ENCODE measurements at places on chromosomes 1 and 21.
A peak's percentile ranks its signal among the peaks of the same experiment; 100 is the strongest.

DNA sequence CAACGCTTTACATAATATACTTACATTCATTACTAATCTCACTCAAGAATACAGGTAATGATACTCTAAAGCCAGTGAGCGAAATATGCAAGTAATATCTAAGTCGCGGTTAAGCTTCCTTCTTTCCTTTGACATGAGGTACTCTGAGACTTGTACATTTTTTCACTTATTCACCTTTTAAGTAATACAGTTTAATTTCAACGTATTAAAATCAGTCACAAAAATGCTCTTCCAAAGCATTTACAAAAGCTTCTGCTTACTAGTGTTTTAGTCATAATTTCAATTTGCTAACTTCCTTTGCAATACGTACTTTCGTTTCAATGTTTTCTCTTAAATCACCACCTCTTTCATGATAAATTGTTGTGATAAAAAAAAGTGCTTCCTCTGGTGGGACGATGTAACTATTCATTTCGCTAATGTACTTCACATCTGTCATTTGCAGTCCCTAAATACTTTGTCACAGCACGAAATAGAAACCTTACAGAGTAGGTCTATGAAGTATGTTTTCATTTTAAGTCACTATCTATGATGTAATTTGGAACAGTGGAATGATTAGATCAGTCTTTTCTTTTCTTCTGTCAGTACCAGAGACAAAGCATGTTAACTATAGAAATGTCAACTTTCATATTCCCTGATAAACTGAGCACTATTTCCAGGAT lies 34.0 kb upstream of the ADGRL4 start:
- no peak for DNase-seq

DNA sequence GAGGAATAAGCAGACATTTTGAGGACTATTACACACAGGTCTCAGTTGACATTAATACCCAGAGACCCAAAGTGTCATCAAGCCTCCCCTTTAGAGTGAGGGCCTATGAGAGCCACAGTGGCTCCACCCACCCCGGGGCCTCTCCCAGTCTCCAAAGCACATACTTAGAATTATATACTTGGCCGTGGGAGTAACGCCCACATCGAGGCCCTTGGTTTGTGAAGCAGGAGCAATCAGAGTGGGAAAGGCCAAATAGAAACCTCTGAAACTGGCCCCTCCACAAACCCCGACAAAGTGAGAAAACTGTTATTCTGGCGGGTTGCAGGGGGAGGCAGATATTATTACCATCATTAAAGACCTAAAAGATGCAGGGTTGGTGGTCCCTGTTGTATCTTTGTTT lies 7.0 kb upstream of the DESI2 start:
- DNase-seq = no peak

DNA sequence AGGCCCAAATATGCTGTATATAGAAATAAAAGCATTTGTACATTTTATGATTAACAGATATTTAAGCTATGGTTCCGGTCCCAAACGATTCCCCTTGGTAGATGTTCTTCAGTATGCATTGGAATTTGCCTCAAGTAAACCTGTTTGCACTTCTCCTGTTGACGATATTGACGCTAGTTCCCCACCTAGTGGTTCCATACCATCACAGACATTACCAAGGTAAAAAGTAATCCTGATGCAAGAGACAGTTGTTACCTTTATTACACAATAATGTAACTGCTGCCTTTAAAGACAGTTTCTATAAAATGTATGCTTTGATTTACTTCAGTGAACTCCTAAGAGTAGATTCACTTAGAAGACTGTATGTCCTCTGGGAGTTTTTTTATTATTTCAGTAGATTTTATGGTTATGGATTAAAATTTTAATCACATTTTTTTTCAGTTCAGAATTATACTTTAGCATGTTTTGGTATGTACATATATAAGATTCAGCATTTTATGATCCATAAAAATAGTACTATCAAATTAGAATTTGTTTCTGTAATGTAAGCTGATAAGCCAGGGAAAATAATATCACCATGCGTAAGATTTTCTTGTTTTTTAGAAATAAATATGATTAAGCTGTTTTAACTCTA lies 96.5 kb downstream of the USP25 start:
- DNase-seq = peak; percentile 49

GRCh38 chr1:225934711-225935110 lies 6.3 kb downstream of the LEFTY2 start:
- DNase-seq = no peak

GRCh38 chr1:6614929-6615785 lies 1.6 kb downstream of the PHF13 start:
- no peak for DNase-seq

DNA sequence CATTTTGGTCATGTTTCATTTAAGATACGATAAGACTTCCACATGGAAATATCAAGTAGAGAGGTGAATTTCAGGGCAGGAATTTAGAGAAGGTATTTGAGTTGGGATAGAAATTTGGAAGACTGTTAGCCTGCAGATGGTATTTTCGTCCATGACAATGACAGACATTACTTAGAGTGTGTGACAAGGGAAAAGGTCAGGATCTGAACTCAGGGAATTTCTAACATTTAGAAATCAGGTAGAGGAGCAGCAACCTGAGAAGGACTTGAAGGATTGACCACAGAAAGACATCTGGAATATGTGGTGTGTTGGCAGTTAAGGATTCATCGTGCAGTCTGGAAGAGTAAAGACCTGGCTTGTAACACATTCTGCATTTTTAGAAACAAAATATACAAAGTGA lies 57.9 kb downstream of the RABGAP1L start:
- no peak for DNase-seq

DNA sequence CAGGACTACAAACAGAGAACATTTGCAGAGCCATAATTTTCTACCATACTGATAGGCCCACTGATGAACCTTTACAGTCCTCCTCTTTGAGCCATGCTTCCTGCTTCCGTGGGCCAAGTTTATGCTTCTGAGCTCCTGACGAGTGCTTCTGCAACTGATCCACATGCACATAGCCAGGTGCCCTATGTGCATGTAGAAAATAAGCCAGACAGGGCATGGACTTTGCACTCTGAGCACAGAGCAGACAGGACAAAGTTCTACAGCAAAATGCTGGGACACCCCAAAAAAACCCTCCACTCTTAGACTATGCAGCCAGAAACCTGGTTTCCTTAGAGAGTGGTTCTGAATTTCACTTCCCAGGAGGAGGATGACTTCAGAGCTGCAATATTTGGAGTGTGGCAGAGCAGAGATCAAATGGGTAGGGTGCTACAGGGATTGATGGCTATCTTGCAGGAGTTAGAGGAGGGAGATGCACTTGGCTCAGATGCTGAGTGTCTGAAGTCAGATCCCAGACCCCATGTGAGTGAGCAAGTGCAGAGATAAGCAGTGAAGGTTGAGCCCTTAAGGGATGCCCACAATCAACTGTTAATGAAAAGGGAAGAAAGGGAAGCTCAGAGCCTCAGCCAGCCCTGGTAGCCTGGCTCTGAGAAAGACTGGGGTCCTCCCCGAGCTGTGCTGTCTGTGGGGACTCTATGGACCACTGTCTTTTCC lies 230.9 kb downstream of the DUSP10 start:
- no peak for DNase-seq

DNA sequence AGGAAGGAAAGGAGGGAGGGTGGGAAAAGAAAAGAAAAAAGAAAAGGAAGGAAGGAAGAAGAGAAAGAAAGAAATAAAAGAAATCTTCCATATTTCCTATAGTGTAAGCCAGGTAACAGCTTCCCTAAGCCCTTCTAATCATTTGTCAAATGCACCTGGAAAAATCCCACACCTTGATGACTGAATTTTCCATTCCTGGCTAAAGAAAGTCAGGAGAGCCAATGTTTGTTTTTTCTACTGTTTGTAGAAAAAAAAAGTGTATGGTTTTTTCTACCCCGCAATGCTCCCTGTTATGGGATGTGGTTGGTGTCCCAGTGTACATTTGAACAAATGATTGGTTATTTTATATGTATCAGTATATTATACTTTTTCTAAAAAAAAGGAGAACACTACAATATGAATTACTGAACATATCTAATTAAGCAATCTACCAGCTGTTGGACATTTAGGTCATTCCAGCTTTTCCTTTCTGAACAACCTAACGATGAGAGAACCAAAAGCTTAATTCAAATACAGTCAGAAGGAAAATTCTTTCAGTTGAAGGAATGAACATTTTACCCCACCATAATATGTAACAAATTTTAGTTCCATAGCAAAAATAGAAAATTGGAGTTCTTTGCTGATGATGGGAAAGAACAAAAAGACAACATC lies 355.0 kb downstream of the SETD4 start:
- DNase-seq = no peak

GRCh38 chr21:44078411-44078981 lies 28.7 kb upstream of the PWP2 start:
- DNase-seq = peak; percentile 39

- no peak for DNase-seq
These were observed 16.1 kb upstream of the EDARADD start for GRCh38 chr1:236377832-236378535.

DNA sequence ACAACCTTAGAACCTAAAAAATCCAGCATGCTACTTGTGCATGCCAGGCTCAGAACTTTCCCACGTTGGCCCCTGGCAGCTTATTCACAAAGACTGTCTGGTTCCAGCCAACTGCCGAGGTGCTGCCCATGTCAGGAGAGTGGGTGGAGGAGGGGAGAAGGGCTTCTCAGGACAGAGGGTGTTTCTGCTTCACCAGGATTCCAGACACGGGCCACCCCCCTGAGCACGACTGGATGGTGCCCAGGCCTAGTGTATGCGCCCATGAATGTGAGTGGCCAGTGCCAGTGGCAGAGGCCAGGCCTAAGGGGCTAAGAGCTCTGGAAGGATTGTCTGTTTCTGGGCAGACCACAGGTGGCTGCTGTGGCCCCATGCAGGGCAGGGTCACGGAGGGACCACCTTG lies 148.2 kb upstream of the COL6A1 start:
- no peak for DNase-seq

DNA sequence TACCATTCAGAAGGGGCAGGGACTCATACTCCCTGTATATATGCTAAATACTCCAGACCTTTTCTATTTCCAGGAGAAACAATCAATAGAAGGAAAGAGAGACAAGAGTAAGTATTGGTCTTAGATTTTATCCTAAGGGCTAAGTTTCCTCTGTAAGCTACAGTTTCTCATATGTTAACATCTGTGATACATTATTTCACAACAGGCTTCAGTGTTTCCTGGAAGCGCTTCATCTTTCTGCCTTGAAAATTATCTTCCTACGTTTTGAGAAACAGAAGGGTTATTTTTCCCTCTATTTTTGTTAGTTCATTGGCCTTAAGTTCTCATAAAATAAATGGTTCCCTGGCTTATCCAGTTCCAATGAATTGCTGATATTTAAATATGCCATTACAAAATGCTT lies 15.6 kb downstream of the FMO1 start:
- DNase-seq = no peak

DNA sequence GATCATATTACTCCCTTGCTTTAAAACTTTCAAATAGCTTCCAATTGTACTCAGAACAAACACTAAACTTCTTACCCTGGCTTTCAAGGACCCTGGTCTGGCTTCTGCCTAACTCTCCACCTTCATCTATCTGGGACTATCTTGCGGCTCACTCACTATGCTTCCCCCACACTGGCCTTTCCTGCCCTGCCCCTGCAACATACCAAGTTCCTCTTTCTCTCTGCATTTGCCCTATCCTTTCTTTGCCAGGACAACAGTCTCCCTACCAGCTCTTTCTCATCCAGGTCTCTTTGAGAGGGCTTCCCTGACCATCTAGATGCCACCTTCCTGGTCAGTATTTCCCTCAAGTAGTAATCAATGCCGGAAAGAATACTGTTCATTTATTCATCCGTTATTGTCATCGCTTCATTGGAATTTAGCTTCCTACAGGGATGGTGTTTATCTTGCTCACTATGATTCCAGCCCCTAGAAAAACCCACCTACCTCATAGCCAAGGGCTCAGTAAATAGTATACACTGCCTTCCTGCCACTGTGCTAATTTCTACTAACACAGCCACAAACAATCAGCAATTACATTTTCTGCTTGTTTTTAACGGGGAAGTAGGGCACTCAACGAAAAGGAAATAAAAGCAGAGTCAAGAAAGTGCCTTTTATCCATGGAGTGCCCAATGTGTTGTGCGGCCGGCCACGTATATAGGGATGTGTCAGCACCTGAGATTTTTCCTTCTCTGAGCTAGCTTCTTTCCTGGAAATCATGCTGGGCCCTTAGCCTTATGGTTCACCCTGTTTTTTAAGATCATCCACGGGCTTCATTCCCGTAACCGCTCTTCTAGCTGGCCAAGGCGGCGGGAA lies 521 bp upstream of the CDC7 start:
- no peak for DNase-seq

- peak; percentile 22 for DNase-seq
These were observed 295.2 kb downstream of the HLX start for GRCh38 chr1:221174330-221174993.

- no peak for DNase-seq
These were observed 69.2 kb upstream of the SGIP1 start for GRCh38 chr1:66464802-66465201.

DNA sequence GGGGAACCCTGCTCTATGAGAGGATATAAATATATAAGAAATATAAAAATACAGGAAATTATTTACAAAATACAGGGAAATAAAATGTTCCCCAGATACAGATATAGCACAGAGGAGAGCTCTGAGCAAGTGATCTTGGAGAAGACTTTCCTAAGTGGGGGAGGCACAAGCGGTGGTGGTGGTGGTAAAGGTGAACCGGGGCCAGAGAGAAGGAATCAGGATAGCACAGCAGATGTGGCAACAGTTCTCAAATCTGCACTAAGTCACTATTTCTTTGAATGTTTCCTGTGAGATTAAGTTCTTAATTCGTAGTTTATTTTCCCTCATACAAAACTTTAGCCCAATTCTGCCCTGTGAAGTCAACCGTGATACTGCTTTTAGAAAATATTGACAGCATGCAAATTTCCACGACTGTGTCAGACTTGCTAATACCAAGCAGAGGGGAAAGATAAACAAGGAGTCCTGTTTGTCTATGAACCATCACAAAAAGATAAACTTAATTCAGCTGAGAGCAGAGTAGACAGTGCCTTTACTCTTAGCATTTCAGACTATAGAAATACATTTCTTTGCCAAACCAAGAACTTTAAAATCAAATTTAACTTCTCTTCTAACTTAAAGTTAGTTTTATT lies 237.5 kb upstream of the POGK start:
- no peak for DNase-seq

- DNase-seq = no peak
These were observed 112.9 kb downstream of the ST6GALNAC3 start for GRCh38 chr1:76187436-76187835.

All from iPS-NIHi11 (cell line).